T-helper 2 cell (primary cell): ENCODE measurements at places on chromosomes 6 and 20.

DNA sequence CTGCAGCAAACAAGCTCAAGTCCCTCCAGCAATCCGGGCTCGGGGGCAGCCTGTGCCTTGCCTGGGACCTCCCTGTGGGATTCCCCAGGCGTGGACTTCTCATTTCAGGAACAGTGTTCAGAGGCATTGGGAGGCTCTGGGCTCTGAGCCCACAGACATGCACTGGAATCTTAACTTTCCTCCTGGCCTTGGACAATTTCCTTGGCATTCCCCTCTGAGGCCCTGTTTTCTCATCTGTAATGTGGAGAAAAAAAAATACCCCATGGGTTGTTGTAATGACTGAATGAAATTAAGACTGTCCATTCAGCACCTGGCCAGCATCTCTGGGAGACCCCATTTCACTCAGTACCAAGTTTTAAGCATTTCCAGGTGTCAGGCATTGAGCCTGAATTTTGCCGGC, 17.6 kb downstream of the BPIFB4 start:
- no peak for DNase-seq

DNA sequence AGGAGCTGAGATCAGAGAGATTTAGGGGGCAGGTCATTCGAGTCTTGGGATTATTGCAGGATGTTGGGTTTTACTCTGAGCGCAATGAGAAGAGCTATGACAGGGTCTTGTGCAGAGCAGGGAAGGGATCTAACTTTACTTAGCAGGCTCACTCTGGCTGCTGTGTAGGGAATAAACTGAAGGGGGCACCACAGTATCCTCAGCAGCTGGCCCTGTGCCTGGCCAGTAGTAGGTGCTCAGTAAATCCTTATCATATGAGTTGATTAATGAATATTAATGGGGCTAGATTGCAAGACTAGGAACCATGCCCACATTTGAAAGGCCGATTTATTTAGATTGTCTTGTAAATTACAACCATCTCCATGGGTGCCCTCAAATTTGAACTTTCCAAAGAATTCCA, 4.6 kb upstream of the MDGA1 start:
- no peak for DNase-seq

- no peak for DNase-seq
Measured at GRCh38 chr6:89530982-89531381, 98.0 kb downstream of the ANKRD6 start.

DNA sequence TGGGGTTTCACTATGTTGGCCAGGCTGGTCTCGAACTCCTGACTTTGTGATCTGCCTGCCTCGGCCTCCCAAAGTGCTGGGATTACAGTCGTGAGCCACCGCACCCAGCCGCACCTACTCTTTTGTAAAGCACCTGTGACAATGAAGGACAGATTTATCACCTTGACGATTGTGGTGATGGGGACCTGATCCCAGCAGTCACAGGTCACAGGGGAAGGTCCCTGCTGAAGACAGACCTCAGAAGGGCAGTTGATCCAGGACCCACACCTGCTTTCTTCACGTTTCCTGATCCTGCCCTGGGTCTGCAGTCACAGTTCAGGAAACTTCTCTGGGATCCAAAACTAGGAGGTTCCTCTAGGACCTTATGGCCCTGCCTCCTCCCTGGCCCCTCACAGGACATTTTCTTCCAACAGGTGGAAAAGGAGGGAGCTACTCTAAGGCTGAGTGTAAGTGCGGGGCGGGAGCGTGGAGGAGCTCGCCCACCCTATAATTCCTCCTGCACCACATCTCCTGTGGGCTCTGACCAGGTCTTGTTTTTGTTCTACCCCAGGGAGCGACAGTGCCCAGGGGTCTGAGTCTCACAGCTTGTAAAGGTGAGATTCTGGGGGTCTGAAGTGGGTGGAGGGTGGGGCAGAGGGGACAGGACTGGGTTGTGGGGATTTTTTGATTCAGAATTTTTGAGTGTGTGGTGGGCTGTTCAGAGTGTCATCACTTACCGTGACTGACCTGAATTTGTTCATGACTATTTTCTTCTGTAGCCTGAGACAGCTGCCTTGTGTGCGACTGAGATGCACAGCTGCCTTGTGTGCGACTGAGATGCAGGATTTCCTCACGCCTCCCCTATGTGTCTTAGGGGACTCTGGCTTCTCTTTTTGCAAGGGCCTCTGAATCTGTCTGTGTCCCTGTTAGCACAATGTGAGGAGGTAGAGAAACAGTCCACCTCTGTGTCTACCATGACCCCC, 3.0 kb downstream of the HLA-E start:
- no peak for DNase-seq

- peak; percentile 59 for DNase-seq
Measured at GRCh38 chr6:112021691-112022310, 32.1 kb upstream of the CCN6 start.
